ENCODE measurements at places on chromosomes 2 and 18. TPM values are rescaled to one million over a fixed set of nuclear protein-coding genes. Genes with fewer than 3 reads are reported as not detected.

DNA sequence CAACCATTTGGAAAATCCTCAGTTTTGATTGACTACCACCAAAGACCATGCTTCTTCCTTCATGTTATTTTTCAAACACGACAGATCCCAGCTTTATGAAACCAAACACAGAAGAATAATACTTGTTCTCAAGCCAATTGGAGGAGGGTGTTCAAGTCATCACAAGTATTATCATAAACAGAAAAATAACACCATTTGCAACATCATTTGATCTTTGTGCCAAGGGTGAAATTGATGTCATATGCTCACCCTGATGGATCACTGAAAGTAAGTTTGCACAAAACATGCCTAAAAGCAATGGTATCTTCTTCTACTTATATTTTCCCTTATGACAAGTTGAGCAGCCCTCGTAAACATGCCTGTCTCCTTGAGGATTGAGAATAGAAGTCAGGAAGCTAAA is 448.0 kb upstream of the ZEB2 start:
- no peak overlapping the region for H3K4me3 ChIP-seq
- no peaks in the 10 kb centered on the region for H3K27me3 ChIP-seq
- DNase-seq = no peak
- H3K27ac ChIP-seq = no peak overlapping the region

GRCh38 chr2:85134255-85134895 is 1.2 kb downstream of the TCF7L1 start:
- H3K27me3 ChIP-seq = no peaks in the 10 kb centered on the region
- peak overlapping the region; percentile 95 for H3K27ac ChIP-seq
- H3K4me1 ChIP-seq = peaks cover 1% of the 10 kb centered on the region
- peak overlapping the region; percentile 79 for H3K4me3 ChIP-seq
- H3K36me3 ChIP-seq = no peaks in the 10 kb centered on the region

GRCh38 chr2:105961599-105962146 is 217.0 kb downstream of the NCK2 start:
- H3K4me3 ChIP-seq = no peak overlapping the region
- H3K36me3 ChIP-seq = no peaks in the 10 kb centered on the region
- H3K27ac ChIP-seq = no peak overlapping the region

DNA sequence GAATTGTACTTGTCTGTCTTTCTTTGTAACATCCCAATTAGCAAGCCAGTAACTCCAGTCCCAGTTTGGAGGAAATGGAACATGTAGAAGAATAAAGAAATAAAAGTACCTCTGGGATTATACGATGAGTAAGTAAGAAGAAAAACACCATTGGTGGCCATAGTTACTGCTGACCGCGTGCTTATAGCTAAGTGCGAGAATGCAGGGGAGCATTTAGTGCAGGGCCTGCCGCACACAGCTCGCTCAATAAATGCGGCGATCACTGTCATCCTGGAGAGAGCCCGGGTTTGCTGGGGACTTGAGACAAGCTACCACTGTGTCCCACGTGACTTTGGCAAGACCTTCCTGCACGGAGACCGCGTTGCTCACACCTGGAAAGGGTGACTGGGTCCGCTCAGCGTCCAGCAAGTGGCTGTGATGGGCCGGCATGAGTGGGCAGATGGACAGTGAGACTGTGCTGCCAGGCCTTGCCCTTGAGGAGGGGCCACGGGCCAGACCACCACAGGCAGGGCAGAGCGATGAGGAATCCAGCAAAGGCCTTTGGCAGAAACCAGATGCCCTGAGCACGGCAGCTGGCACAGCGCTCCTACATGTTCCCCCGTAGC is 54.8 kb downstream of the ADI1 start:
- peaks cover 4% of the 10 kb centered on the region for H3K4me1 ChIP-seq
- H3K27ac ChIP-seq = no peak overlapping the region
- no peaks in the 10 kb centered on the region for H3K36me3 ChIP-seq
- no peaks in the 10 kb centered on the region for H3K27me3 ChIP-seq

DNA sequence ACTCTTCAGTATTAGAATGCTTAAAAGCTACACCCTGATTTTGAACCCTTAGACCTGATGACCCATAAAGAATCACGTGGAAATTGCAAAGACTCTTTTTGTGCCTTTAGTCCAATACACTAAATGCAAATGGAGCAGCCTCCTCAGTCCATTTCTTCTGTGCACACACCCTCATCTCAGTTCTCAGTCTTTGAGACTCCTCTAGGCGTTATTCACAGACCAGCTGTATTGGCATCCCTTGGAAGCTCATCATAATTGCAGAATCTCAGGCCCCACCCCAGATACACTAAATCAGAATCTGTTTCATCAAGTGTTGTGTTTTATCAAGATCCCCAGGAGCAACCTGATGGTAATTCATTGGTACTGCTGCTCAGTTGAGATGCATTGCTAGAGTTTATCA is 335.0 kb upstream of the ATP5MC3 start:
- no peak for DNase-seq
- no peak overlapping the region for H3K27ac ChIP-seq
- no peaks in the 10 kb centered on the region for H3K36me3 ChIP-seq
- H3K27me3 ChIP-seq = no peaks in the 10 kb centered on the region
- no peak overlapping the region for H3K4me3 ChIP-seq

- H3K27me3 ChIP-seq = no peaks in the 10 kb centered on the region
- H3K36me3 ChIP-seq = no peaks in the 10 kb centered on the region
- DNase-seq = no peak
- H3K27ac ChIP-seq = no peak overlapping the region
- no peaks in the 10 kb centered on the region for H3K4me1 ChIP-seq
Observed at GRCh38 chr18:52442686-52443085, 102.7 kb downstream of the DCC start.

DNA sequence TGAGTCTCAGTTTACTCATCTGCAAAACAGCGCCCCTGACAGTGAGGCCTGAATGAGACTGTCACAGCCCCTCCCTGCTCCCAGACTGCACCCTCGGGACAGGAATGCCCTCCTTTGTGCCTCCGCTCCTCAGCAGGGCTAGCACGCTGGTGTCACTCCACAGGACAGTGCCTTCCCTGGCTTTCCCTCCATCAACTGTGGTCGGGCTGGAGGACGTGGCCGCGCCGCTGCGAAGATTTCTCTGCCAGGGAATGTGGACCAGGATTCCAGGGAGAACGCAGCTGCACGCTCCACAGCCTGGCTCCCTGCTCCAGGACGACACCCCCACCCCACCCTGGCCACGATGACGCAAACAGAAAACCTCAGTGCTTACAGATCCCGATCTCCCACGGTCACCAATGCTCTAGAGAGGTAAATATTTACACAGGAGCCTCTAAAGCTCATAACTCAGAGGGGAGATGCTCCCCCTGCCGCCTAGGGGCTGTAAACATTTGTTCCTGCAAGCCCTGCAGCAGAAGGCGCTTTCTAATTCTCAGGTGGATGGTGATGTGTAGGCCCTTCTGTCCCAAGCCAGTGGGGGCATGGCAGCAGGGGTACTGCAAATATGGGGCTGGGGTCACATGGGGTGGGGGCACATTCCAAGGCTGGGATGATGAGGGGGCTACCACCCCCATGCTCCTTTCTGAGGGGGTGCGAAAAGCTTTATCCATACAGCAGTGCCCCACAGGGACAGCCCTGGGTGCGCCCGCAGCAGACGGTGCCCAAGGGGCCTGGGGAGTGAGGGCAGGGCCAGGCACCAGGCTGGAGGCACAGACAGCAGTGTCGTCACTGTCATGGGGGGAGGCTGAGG is 12.4 kb downstream of the HS6ST1 start:
- H3K27me3 ChIP-seq = no peaks in the 10 kb centered on the region
- peak overlapping the region; percentile 65 for H3K27ac ChIP-seq
- peaks cover 75% of the 10 kb centered on the region for H3K4me1 ChIP-seq
- H3K4me3 ChIP-seq = no peak overlapping the region

GRCh38 chr2:101643004-101643524 is 54.4 kb upstream of the MAP4K4 start:
- H3K4me3 ChIP-seq = no peak overlapping the region
- no peak for DNase-seq
- H3K27me3 ChIP-seq = no peaks in the 10 kb centered on the region
- H3K27ac ChIP-seq = no peak overlapping the region
- no peaks in the 10 kb centered on the region for H3K4me1 ChIP-seq

GRCh38 chr18:55102501-55102900 is 143.2 kb upstream of the CCDC68 start:
- no peaks in the 10 kb centered on the region for H3K27me3 ChIP-seq
- H3K4me3 ChIP-seq = no peak overlapping the region
- H3K4me1 ChIP-seq = no peaks in the 10 kb centered on the region
- DNase-seq = no peak
- no peak overlapping the region for H3K27ac ChIP-seq
- no peaks in the 10 kb centered on the region for H3K36me3 ChIP-seq

GRCh38 chr2:174024524-174025270 is 59.5 kb upstream of the SP3 start:
- peak overlapping the region; percentile 72 for H3K27ac ChIP-seq
- H3K4me3 ChIP-seq = peak overlapping the region; percentile 15
- H3K36me3 ChIP-seq = no peaks in the 10 kb centered on the region
- no peaks in the 10 kb centered on the region for H3K4me1 ChIP-seq
- H3K27me3 ChIP-seq = no peaks in the 10 kb centered on the region

GRCh38 chr2:230557065-230557464 is 141.1 kb downstream of the SP100 start:
- no peaks in the 10 kb centered on the region for H3K27me3 ChIP-seq
- H3K4me1 ChIP-seq = no peaks in the 10 kb centered on the region
- H3K36me3 ChIP-seq = no peaks in the 10 kb centered on the region
- H3K27ac ChIP-seq = no peak overlapping the region

DNA sequence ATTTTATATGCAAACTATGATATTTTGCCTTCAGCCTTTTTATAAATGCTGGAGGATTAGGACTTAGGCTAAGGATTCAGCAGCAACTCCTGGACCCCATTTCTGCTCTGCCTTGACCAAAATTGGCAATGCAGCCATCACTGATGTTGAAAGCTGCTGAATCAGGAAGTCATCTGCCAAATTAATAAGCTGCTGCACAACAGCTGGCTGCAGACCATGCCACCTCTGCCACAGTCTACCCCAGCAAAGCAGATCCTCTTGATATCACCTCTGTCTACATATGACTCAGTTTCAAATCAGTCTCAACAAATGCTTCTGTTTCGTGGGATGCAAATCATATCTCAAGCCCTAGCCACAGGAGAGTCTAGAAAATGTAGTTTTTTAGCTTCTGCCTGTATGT is 7.1 kb upstream of the SOS1 start:
- H3K4me1 ChIP-seq = peaks cover 6% of the 10 kb centered on the region
- no peak for DNase-seq
- H3K36me3 ChIP-seq = no peaks in the 10 kb centered on the region
- no peaks in the 10 kb centered on the region for H3K27me3 ChIP-seq
- peak overlapping the region; percentile 6 for H3K27ac ChIP-seq
- no peak overlapping the region for H3K4me3 ChIP-seq

- H3K27me3 ChIP-seq = no peaks in the 10 kb centered on the region
- no peaks in the 10 kb centered on the region for H3K36me3 ChIP-seq
- H3K4me3 ChIP-seq = peak overlapping the region; percentile 73
- peak overlapping the region; percentile 77 for H3K27ac ChIP-seq
- peaks cover 6% of the 10 kb centered on the region for H3K4me1 ChIP-seq
Observed at GRCh38 chr2:25342372-25343186, 854 bp upstream of the DNMT3A start.

GRCh38 chr2:31226266-31226665 is 7.7 kb upstream of the EHD3 start:
- no peak for DNase-seq
- H3K4me1 ChIP-seq = no peaks in the 10 kb centered on the region
- H3K27me3 ChIP-seq = no peaks in the 10 kb centered on the region
- no peak overlapping the region for H3K27ac ChIP-seq
- no peaks in the 10 kb centered on the region for H3K36me3 ChIP-seq

- H3K4me3 ChIP-seq = no peak overlapping the region
- no peak overlapping the region for H3K27ac ChIP-seq
- no peaks in the 10 kb centered on the region for H3K4me1 ChIP-seq
- H3K27me3 ChIP-seq = no peaks in the 10 kb centered on the region
Observed at GRCh38 chr2:16325976-16326510, 339.6 kb downstream of the CYRIA start.

DNA sequence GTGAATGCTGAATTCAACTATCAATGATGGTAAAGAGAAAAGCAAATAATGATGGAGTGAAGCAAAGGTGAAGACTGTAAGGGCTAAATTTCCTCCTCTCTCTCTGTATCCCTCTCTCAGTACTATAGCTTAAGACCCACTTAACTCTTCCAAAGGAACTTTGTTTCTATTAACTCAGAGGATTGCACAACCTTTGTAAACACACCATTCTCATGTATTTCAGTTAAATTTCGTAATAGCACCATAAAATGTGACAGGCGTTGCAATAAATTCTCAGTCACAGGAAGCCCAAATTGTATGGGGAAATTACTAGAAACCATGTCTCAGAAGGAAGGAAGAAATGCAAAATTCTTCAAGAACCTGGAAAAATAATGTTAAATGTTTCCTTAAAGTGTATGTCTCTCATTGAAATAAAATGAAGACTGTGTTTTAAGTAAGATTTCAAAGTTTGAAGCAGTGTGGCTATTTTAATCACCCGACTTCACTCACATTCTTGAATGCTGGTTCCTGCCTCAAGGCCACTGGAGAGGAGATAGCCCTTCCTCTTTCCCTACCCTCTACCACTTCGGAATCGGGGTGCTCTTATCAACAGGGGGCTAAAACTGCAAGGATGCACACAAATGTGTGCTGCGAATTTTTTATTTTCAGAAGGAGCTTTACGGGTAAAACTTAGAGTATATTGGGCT is 112.1 kb downstream of the FTCDNL1 start:
- no peaks in the 10 kb centered on the region for H3K36me3 ChIP-seq
- no peaks in the 10 kb centered on the region for H3K27me3 ChIP-seq
- peaks cover 5% of the 10 kb centered on the region for H3K4me1 ChIP-seq
- no peak overlapping the region for H3K4me3 ChIP-seq
- DNase-seq = no peak

GRCh38 chr18:63410792-63411191 is 11.5 kb downstream of the VPS4B start:
- no peaks in the 10 kb centered on the region for H3K27me3 ChIP-seq
- no peaks in the 10 kb centered on the region for H3K4me1 ChIP-seq
- no peak for DNase-seq
- no peak overlapping the region for H3K27ac ChIP-seq
- H3K4me3 ChIP-seq = no peak overlapping the region
- no peaks in the 10 kb centered on the region for H3K36me3 ChIP-seq

- no peak for DNase-seq
- no peak overlapping the region for H3K4me3 ChIP-seq
- no peaks in the 10 kb centered on the region for H3K4me1 ChIP-seq
- H3K27me3 ChIP-seq = no peaks in the 10 kb centered on the region
Observed at GRCh38 chr2:196383799-196384198, 212.4 kb upstream of the STK17B start.

DNA sequence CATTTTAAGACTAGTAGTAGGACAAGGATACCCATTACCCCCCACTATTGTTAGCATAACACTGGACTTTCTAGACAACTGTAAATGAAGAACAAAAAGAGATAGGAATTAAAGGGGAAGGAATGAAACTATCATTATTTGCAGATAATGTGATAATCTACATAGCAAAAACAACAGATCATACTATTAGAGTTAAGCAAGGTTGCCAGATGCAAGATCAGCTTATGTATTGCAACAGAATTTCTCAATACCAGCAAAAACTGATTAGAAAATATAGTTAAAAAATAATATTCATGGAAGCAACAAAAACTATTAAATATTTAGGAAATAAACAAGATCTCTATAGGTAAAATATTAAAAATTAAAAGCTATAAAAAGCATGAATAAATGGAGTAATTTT is 194.4 kb upstream of the SPRED2 start:
- no peaks in the 10 kb centered on the region for H3K4me1 ChIP-seq
- no peak overlapping the region for H3K27ac ChIP-seq
- no peak for DNase-seq
- H3K36me3 ChIP-seq = no peaks in the 10 kb centered on the region
- no peak overlapping the region for H3K4me3 ChIP-seq

USP34 gene
- 85.8 TPM for total RNA-seq

RAB11FIP5 gene
- 16.1 TPM for total RNA-seq

SCN7A gene
- 71.9 TPM for total RNA-seq

NLRC4 gene
- 0.18 TPM for total RNA-seq

IL18R1 gene
- 2.0 TPM for total RNA-seq

FBXO15 gene
- total RNA-seq = 1.3 TPM

ADD2 gene
- 0.38 TPM for total RNA-seq

FOXD4L1 gene
- total RNA-seq = not detected

MEP1B gene
- total RNA-seq = not detected

MEIS1 gene
- 33.9 TPM for total RNA-seq

ACMSD gene
- total RNA-seq = not detected

TSPYL6 gene
- total RNA-seq = 0.11 TPM

Measured in ovary (tissue), 10 donors.